ENCODE measurements at places on chromosomes 1 and 21. TPM values are rescaled to one million over a fixed set of nuclear protein-coding genes. Genes with fewer than 3 reads are reported as not detected.

Gene SPRR2G
- total RNA-seq: not detected

Gene PCP4
- total RNA-seq: 34.8 TPM

Gene ANP32E
- 40.8 TPM for total RNA-seq

Gene AUNIP
- 2.3 TPM for total RNA-seq

Gene IL6R
- total RNA-seq: 3.9 TPM

Gene HSPA6
- 1.2 TPM for total RNA-seq

Gene CFAP45
- total RNA-seq: 5.8 TPM

Gene FCRLA
- total RNA-seq: not detected

Gene PLOD1
- 28.8 TPM for total RNA-seq

Measured in diencephalon (tissue), 1 donor.